ENCODE measurements at places on chromosomes 11 and 22.

- no peak for DNase-seq
Measured at GRCh38 chr22:23824476-23825245, 14.1 kb downstream of the DERL3 start.

DNA sequence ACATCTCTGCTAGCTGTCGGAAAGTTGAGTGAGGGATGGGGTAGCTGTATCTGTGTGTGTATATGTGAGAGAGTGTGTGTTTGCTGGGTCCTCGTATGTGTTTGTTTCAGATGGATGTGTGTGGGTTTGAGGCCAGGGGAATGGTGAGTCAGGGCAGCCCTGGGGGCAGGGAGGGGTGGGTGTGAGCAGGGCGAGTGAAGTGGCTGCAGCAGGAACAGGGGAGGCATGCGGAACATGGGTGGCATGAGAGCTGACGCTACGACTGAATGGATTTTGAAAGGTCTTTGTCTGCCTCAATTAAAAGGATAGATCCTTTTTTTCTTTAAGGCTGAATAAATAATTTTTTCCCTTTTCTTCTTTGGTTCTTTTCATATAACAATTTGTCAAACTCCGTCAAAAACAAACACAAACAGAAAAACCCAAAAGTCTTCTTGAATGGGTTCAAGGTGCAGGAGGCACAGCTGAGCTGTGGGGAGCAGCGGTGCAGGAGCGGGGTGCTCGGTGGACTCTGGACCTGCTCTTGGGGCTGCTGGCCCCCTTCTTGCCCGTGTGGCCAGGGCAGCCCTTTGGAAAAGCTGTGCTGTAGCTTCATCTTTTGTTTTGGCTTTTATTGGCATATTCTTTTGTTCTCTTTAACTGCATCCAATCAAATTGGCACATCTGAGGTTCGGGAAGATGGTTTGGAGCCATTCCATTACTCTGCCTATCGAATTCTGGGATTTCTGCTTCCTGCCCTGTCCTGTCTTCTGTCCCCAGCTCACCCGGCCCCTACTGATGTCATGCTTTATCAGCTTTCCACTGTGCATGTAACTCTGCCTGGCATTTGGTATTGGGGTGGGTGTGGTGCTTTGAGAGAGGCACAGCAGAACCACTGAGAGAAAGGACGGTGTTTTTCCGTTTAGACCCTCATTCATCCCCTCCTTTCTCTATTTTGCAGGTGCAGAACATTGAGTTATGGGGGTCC is 80.1 kb downstream of the ADAMTS15 start:
- DNase-seq, result no peak

DNA sequence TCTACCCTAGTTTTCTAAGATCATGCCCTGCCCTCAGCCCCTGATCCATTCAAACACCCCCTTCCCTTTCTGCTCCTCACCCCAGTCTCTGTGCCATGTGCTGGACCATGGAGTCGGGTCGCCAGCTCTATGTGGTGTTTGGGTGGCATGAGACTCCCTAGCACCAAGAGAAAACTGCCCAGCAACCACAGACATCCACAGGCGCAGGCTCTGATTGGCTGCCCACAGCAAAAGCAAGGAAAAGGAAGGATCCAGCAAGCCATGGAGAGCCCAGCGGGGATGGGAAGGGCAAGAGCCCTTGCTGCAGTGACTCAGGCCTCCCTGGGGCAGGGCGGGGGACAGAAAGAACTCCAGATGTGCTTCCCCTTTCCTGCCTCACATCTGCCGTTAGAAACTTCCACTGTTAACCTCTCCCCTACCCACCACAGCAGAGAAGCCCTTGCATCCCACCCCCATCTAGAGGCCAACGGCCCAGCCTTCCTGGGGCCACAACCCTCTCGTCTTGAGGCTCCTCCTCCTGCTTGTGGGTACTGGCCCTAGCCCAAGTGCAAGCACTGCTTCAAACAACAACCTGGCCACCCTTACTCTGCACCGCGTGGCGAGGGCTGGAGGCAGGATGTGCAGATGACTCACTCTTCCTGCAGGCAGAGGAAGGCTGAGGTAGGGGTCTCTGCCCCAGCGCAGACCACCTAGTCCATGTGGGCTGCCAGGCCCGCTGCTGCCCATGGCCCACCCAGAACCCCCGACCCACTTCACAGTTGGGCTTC is 9.7 kb upstream of the AHNAK start:
- no peak for DNase-seq

DNA sequence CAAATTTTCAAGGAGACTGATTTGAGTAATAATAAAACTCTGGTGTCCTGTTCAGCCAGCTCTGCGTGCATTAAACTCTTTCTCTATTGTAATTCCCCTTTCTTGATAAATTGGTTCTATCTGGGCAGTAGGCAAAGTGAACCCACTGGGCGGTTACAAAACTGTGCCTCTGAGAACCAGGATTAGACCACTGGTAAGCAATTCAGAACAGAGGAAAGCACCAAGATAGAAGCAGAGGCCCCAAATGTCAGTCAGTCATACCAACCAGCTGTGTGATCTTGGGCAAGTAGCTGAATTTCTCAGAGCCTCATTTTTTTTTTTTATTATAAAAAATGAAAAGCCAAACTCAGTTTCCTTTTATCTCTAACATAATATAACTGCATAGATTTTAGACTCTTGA is 54.9 kb downstream of the TRIM44 start:
- DNase-seq, result no peak

GRCh38 chr22:26914519-26915185 is 257.3 kb downstream of the MIAT start:
- no peak for DNase-seq

DNA sequence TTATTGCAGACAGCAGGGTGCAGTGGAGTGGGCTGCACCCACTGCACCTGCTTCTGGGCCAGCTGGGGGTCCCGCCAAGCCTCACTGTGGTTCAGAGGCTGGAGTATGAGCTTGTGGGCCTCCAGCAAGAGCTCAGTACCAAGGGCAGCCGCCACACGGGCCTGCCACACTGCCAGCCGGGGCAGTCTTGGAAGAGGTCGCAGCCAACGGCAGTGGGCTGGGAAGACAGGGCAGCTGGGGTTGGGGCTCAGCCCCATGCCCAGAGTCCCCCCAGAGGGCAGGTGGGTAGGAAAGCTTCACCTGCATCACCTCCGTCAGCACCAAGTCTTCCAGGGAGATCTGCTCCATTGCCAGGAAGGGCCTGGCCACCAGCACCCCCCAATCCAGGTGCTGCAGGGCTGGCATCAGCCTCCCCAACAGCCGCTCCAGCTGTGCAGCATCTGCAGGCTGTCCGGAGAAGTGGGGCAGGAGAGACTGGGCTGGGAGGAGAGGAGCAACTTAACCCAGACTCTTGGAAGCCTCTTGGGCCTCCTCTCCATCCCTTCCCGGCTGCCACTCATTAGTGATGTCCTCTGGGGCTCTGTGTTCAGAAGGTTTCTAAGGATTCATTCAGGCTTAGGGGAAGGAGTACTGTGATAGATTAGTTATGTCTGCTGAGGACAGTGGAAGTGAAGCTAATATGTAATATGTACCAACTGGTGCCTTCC is 1.1 kb upstream of the GSTT4 start:
- DNase-seq, result no peak

DNA sequence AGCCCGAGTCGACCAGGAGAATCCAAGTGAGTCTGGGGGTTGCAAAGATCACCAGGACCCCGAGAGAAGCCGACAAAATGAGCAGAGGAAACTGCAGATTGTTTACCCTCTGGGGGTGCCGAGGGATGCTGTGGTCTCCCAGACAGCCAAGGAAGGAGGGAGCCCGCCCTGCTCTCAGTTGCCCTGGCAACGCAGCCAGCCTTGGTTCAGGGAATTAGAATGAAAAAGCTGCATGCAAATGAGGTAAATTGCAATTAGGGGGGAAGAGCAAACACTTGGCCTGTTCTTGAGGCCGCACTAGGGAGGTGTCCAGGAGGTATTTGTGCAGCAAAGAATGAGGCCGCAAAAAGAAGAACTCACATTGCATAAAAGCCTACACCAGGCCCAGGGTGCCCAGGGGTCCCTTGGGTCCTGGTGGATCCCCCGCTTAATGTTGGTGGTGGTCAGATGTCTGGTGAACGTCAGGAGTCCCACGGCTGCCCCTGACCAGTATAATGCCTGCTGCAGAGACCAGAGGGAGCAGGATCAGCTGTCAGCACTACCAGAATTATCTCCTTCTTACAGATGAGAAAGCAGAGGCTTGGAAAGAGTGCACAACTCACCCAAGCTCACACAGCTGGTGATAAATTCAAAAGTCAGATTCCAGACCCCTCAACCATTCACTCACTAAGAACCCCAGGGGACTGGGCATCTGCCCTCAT is 40.3 kb upstream of the ATXN10 start:
- DNase-seq, result peak; percentile 67

- DNase-seq, result no peak
Measured at GRCh38 chr22:17090550-17090949, 5.8 kb downstream of the IL17RA start.

DNA sequence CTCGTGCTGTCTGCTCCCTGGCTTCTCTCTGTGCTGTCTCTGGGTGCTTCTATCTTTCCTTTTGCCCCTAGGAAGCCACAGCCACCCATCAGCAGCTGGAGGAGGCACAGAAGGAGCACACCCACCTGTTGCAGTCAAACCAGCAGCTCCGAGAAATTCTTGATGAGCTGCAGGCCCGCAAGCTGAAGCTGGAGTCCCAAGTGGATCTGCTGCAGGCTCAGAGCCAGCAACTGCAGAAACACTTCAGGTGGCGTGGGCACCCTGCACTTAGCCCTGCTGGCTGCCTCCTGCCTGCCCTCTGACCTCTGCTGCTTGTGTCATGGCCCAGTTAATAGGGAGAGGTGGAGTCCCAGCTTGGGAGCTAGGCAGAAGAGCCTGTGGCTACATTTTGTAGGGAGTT is 67.8 kb downstream of the CEP164 start:
- DNase-seq, result peak; percentile 82

DNA sequence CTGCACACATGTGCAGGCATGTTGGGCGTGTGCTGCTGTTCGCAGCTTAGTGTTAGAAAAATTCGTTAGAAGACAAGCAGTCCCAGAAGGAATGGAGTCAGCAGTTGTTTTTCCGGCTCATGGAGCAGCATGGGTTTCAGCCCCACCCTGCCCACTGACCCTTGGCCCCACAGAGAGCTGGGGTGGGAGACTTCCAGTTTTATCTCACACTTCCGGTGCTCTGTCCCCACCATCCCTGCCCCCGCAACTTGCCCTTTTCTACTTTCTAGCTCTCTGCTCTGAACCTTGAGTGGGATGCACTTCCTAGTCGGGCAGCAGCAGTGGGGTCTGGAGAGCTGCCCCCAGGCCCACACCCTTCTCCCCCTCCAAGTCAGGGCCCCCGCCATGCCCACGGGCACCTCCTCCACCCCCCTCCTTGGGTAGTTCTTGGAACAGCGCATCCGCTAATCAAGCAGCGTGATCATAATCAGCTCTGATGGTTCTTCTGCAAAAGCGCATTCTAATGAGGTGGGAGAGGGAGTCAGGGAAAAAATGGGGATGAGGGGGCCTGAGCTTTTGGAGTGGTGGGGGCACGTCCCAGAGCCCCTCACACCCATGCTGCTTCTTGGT is 184.4 kb downstream of the CEP164 start:
- no peak for DNase-seq

- DNase-seq, result no peak
Measured at GRCh38 chr11:12845739-12846358, 163.3 kb upstream of the RASSF10 start.

GRCh38 chr11:103877221-103877620 is 159.2 kb upstream of the DDI1 start:
- no peak for DNase-seq

DNA sequence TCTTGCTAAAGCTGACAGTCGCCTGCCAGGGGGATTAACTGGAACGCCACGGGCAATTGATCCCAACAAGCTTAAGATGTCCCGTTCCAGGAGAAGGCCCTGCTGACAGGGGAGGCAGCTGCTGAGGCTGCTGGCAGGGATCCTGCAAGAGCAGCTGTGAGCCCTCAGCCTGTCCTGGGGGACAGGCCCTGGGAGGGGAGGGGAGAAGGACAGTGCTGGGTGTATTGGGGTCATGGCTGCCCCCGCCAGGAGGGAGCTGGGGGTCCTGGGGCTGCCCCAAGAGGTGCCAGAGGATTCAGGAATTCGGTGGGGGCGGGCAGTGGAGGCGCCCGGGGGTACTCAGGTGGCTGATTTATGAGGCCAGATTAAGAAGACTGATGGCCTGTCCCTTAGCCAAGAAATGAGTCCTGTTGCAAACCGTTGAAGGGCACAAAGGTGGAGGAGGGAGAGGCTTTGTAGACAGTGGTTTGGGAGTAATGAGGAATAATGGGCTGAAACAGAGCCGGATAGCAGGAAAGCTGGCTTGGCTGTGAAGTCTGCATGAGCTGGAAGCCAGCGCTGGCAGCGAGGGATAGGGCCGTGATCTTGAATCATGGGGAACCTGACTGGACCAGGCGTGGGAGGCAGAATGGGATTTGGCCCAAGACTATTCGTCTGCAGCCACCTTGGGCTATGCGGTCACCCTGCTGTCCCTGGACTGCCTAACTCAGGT is 133.5 kb downstream of the CACNA1I start:
- no peak for DNase-seq

DNA sequence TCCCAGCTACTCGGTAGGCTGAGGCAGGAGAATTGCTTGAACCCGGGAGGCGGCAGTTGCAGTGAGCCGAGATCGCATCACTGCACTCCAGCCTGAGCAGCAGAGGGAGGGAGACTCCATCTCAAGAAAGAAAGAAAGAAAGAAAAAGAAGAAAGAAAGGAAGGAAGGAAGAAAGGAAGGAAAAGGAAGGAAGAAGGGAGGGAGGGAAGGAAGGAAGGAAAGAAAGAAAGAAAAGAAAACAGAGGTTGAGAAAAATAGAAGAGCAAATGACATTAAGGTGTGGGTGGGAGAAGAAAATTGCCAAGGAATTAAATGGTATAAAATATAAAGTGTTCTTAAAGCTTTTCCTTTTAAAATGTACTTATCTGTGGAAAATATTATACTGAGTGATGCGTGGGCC is 49.9 kb downstream of the AHNAK start:
- DNase-seq, result no peak

DNA sequence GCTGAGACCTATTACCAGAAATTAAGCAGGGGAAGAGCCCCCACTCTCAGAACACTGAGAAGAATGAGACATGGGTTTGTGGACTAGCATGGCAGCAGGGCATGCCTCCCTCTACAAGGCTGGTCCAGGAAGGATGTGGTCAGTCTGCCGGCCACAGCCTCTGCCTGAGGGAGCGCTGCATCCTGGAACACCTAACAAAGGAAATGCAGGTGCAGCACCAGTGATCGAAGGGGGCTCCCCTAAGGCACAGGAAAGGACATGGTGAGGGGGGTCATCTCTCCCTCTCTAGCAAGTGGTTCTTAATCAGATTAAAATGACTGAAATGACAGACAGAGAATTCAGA is 40.6 kb upstream of the ARL14EP start:
- no peak for DNase-seq

Data from mesenteric fat pad (tissue), 1 donor.